ENCODE measurements at places on chromosomes 1 and 21.
A peak's percentile ranks its signal among the peaks of the same experiment; 100 is the strongest.

DNA sequence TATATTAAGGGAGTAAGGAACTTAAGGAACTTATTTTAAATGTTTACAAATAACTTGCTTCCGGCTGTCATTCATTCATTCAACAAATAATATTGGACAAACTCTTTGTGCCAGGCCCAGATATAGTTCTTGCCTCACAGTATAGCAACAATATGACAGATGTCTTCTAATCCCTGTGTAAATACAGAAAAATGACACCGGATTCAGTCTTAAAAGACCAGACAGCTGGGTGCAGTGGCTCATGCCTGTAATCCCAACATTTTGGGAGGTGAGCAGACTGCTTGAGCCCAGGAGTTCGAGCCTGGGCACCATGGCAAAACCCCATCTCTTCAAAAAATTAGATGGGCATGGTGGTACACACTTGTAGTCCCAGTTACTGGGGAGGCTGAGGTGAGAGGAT, 23.7 kb downstream of the EIF2B3 start:
- DNase-seq: no peak

DNA sequence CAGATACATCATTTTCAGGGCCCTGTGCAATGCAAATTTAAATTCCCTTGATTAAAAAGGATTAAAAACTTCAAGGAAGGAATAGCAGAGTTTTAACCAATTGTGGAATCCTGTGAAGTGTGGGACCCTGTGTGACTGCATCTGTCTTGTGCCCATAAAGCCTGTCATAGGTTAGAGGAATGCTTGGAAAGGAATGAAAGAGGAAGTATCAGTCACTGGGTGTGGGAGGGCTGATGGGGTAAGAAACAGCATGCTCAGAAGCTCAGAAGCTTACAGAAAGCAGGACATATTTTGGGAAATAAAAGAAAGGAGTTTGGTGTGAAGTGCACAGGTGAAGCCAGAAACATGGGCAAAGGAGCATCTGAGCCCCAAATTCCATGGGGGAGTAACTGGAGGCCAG, 150.8 kb upstream of the ETV3 start:
- no peak for DNase-seq

- DNase-seq: no peak
These were observed 36.7 kb downstream of the CHD5 start for GRCh38 chr1:6143395-6143794.

DNA sequence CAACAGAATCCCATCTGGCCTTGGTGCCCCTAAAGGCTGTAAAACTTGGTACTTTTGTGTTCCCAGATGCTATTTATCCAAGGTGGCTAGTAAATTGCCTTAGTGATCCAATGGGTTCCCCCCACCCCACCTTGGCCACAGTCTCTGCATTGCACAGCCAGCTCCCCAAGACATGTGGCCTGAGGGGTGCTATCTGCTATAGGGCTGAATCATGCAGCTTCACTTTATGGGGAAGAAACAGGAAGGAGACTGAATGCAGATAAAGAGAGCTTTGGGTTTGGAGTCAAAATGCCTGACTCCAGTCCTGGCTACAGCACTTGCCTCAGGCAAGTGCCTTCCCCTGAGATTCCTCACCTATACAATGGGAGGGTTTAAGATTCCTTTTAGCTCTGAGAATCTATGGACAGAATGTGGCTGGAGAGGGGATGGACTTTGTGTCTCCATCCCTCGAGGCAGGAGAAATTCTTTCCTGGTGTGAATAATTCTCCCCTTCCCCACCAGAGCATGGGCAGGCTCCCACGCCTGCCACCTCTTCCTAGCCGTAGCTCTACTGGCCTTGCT, 6.5 kb downstream of the RHEX start:
- no peak for DNase-seq

GRCh38 chr1:205991237-205991636, 12.0 kb downstream of the RAB7B start:
- no peak for DNase-seq

DNA sequence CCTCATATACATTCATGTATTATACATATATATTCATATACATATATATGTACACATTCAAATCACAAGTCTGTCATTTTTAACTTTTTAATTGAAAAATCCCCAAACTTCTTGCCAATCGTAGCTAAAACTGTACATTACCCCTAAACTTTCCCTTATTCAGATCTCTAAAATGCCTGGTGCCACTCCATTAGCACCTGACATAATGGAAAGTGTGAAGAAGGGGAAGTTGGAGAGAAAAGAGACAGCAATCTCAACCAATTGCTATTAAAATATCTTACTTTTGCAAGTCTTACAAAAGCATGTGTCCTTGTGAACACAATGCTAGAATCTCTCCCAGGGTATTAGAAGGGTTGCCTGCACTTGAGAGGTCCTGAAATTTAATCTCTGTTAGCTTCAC, 22.7 kb upstream of the PRKACB start:
- no peak for DNase-seq

DNA sequence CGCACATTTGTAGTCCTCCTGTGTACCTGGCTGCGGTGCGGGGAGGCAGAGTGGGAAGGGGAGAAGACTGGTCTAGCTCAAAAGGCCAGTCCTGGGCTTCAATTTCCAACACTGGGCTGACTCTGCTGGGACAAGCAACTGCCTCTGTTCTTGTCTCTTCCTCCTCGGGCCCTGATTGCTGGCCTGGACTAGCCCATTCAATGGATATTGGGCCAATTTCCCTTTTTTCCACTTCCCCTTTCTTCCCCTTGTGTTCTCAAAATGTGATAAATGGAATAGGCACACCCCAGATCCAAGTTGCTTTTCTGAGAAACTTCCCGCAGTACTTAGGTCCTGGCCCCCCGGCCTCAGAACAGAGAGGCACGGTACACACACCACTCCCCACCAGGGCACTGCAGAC, 48.2 kb downstream of the SPSB1 start:
- DNase-seq: no peak

DNA sequence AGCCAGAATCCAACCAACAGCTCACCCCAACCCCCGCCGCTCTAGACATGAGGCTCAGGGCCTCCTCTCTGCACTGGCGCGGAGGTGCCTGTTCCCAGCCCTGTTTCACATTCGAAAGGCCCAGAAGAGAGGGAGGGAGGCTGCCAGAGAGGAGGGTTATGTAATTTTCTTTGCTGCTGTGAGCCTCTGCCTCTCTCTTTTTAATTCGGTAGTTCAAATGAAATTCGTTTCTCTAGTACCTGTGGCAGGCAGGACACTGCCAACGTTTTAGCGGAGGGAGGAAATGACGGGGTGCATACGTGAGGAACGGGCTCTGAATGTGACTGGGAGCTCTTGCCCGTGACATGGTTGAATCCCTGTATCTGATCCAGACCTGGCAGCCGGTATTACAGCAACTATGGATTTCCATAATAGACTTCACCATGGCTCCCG, 9.4 kb downstream of the PRDM16 start:
- DNase-seq: no peak

GRCh38 chr1:47992720-47993415, 4.3 kb downstream of the TRABD2B start:
- DNase-seq: no peak

DNA sequence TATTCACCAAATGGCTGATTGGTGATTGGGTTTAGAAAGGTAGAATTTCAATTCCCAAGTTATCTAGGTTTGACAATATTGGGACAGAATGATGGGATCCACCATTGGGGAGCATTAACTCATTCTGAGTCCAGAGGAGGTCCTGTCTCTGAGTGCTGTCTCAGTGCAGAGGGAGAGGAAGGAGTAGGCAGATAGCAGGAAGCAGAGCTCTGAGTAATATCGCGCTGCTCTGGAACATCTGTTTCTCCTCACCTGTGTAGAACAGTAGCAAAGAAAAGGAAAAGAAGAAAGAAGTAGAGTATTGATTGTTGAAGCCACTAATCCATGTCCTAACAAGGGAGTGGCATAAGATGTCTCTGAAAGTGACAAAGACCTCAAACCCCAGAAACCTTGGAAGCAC, 1657.8 kb downstream of the MRPL39 start:
- DNase-seq: no peak

DNA sequence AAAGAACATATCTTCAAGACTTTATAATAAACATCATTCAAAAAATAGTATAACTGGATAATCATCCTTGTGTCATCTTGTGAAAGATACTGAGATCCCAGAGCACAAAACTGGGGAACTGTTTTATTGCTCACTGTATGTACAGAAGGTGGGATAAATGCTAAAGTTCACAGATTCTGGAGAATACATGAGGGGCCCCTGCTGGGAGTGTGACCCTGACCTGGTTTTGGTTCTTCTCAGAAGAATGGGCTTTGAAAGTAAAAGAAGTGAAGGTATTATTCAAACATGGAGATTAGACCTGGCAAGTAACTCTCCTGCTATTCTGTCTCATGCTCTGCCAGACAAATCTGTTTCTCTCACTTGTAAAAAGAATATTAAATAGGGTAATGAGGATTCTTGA, 14.5 kb downstream of the WDR26 start:
- no peak for DNase-seq

DNA sequence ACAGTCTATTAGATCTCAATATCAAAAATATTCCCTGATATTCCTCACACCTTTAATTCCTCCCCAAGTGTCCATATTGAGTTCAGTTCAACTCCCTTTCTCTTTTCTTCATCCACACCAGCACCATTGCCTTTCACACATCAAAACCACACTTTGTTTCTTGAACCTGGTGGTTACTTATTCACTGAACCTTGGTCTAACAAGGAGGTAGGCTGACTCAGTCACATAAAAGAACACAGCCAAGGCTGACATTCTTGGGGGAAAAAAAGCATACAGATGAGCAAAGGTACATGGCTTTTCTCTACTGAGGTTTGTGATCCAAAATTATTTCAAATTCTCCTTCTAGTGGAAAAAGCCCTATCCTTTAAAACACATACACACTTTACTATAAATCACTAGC, 131.7 kb upstream of the USH2A start:
- DNase-seq: no peak

GRCh38 chr1:230308039-230308438, 118.1 kb downstream of the PGBD5 start:
- DNase-seq: peak; percentile 70

GRCh38 chr1:74481607-74482006, 30.8 kb downstream of the LRRC53 start:
- no peak for DNase-seq

GRCh38 chr1:40421431-40422384, 28.6 kb upstream of the ZFP69B start:
- no peak for DNase-seq

- no peak for DNase-seq
These were observed 1.0 kb downstream of the GALNT2 start for GRCh38 chr1:230067871-230068620.

DNA sequence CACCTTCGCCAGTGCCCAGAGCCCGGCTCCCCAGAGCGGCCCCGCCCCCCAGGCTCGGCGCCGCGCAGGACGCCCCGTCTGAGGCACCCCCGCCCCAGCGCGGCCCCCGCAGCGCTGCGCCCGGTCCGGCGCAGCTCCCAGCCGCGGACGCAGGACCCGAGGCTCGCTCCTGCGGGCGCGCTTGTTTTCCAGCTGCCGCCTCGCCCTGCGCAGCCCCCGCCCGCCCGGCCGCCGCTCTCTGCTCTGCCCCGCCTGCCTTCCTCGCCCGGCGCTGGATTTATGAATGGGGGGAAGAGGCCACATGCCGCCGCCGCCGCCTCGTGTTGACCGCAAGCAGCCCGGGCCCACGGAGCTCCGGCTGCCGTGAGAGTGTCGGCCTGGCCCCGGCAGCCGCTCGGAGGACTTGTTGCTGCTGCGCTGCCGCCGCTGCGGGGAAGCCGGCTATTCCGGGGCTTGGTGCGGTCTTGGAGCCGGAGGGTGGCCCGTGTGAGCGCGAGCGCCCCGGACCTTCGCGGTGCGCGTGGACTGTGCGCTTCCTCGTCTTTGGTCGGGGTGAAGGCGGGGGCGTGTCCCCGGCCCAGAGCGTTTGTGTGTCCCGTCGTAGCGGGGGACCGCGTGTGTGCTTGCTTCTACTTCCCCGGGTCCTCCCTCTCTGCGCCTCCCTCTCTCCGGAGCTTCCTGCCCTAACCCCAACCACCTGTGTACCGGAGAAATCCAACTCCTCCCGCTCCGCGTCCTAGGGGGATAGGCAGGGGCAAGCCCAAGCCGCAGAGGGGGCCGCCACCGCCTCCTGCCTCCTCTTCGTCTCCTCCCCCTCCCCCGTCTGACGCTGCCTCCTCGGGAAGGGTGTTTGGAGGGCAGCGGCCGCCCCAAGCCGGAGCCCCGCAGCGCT, 736 bp downstream of the KCNC4 start:
- no peak for DNase-seq

DNA sequence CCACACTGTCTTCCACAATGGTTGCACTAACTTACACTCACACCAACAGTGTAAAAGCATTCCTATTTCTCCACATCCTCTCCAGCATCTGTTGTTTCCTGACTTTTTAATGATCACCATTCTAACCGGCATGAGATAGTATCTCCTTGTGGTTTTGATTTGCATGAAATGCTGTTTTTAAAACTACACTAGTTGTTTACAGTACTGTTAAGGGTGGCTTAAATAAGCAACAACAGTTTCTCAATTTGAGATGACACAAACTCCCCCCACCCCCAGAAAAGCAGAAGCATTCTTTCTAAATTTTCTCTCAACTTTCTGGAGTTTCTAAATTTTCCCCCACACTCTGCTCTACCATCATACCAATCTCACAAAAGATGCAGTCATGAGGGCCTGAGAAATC, 7.1 kb upstream of the SLAMF7 start:
- no peak for DNase-seq

DNA sequence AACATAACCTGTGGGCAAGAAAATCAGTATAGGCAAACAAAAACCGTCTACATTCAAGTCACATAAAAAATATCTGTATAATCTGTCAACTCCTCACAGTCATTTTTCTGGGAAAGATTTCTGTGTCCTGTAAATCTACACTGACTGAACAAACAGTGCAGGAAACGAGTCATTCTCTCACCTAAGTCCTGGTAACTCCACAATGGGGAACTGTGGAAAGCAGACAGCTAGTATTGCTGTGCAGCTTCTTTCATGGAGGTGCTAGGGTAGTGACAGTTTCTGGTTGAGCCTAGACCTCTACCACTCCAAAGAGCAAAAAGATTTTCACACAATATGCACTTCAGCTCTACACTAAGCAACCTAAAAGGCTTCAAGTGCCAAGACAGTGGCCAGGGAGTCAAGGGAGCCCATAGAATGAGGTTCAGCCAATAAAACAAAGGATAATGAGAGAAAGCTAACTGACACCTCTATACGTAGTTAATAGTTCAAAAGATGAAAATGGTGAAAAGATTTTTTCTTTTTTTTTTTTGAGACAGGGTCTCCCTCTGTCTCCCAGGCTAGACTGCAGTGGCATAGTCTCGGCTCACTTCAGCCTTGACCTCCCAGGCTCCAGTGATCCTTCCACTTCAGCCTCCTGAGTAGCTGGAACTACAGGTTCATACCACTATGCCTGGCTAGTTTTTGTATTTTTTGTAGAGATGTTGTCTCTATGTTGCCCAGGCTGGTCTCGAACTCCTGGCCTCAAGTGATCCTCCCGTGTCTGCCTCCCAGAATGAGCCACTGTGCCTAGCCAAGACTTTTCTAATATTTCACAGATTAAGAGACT, 5.5 kb downstream of the PTP4A2 start:
- DNase-seq: no peak

DNA sequence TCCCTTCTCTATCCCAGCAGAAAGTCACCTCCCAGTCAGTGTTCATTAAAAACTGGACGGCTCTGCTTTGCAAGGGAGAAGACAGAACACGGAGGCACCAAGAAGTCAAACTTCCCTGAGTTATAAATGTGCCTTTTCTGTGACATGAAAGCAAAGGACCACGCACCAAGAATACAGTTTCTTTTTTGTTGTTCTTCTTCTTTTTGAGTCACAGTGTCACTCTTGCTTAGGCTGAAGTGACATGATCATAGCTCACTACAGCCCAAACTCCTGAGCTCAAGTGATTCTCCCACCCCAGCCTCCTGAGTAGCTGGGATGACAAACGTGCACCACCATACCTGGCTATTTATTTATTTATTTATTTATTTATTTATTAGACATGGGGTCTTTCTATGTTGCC, 22.7 kb downstream of the GLUL start:
- DNase-seq: no peak

GRCh38 chr21:46127239-46128105, 27.9 kb downstream of the FTCD start:
- no peak for DNase-seq
